ENCODE measurements at places on chromosomes 11 and 22.

DNA sequence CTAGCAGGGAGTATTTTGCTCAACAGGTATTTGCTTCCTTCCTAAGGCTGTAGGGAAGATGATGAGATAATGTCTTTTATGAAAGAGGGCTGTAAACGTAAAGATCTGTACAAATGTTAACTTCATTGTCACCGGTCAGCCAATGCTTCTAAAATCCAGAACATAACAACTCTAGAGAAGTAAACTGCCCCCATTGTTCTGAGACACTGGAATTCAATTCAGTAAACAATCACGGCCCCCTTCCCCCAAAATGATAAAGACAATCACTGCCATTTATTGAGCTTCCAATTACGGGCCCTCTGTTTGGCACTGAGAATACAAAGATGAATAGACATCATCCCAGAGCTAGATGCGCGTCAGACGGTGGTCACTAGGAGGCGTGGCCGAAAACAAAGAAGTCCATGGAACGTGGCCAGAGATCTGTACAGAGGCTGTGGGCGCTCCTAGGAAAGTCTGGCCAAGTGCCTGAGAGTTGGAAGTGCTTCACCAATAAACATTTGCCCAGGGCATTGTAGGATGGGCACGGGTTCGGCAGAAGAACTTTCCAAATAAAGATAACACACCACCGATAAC lies 576 bp downstream of the TMEM258 start:
- DNase-seq: no peak

DNA sequence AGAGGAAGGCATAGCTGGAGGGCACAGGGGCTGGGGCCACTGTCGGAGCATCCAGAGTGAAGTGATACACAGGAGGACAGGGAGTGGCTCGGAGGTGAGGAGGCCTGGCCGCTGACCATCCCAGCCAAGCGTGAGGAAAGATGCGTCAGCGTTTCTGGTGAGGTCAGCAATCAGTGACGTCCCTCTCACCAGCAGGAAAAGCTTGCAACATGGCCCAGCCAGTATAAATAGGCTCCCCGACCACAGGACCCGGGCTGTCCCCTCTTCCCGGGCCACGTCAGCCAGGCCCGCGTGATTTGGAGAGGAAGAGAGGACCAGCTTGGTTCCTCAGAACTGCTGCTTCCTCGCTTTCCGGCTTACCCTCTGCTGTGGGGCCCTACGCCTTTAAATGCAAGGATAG lies 4.2 kb upstream of the OSM start:
- peak; percentile 77 for DNase-seq

DNA sequence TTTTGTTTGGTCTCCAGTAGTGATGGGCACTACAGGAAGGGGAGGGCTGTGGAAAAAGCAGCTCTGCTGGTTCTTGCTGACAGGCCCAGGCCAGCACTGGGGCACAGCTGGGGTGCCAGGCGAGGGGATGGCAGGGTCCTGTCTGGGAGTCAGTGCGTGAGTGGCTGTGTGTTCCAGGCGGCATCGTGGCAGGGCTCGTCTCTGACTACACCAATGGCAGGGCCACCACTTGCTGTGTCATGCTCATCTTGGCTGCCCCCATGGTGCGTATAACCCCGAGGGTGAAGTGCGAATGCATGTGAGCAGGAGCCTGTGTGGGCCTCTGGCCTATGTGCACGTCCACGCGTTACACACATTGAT lies 20.9 kb downstream of the SLC37A2 start:
- DNase-seq: no peak

DNA sequence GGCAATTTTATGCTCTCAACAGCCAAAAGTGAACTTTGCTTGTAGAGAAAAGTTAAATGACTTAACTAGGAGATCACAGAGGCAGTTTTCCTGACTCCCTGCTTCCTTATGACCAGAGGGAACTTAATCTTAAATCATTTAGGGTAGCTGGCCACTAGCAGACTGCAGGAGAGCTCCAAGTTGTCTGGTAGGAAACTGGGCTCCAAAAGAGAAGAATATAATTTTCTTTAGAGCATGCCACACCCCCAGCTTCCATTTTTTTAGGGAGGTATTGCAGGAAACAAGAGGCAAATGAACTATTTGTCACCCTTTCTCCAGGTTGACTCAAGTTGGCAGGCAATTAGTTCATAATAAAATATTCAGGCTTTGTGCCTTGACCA lies 2.6 kb downstream of the METTL15 start:
- DNase-seq: no peak

DNA sequence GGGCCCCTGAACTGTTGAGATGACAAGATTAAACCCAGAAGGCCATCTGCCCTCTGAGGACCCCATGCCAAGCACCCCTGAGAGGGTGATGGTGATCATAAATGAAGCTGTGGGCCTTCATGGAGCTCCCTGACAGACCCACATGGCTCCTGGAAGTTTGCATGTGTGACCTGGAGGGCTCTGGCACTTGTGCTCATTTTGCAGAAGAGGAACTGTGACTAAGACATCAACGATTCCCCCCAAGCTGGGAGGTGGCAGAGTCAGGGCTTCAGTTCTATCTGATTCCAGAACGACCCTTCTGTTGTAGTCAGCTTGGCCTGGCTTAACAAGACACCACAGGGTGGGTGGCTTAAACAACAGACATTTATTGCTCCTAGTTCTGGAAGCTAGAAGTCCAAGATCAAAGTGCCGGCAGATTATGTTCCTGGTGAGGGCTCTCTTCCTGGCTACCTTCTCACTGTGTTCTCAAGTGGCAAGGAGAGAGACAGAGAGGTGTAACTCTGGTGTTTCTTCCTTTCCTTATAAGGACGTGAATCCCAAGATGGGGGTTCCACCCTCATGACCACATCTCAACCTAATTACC lies 46.4 kb upstream of the CD82 start:
- DNase-seq: no peak

- no peak for DNase-seq
These were observed 96.9 kb downstream of the PTPRJ start for GRCh38 chr11:48077251-48077650.

DNA sequence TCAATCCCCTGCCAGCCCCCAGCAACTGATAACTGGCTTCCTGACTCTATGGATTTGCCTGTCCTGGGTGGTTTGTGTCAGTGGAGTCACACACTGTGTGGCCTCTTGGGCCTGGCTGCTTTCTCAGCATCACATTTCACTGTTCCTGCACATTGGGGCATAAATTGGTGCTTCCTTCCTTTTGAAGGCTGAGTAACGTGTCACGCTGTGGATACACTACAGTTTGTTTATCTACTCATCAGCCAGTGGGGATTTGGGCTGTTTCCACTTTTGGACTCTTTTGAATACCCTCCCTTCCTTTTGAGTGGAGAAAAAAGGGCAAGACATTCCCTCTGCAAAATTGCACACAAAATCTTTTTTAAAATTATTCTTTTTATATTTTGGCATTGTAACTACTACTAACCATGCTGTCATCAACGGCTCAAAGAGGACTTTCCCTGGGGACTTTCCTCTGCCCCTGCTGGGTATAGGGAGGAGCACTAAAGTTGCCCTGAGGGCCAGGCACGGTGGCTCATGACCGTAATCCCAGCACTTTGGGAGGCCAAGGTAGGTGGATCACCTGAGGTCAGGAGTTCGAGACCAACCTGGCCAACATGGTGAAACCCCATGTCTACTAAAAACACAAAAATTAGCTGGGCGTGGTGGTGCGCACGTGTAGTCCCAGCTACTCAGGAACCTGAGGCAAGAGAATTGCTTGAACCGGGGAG lies 7.8 kb upstream of the CELSR1 start:
- no peak for DNase-seq

GRCh38 chr22:36107436-36107835 lies 53.1 kb downstream of the APOL3 start:
- DNase-seq: no peak

DNA sequence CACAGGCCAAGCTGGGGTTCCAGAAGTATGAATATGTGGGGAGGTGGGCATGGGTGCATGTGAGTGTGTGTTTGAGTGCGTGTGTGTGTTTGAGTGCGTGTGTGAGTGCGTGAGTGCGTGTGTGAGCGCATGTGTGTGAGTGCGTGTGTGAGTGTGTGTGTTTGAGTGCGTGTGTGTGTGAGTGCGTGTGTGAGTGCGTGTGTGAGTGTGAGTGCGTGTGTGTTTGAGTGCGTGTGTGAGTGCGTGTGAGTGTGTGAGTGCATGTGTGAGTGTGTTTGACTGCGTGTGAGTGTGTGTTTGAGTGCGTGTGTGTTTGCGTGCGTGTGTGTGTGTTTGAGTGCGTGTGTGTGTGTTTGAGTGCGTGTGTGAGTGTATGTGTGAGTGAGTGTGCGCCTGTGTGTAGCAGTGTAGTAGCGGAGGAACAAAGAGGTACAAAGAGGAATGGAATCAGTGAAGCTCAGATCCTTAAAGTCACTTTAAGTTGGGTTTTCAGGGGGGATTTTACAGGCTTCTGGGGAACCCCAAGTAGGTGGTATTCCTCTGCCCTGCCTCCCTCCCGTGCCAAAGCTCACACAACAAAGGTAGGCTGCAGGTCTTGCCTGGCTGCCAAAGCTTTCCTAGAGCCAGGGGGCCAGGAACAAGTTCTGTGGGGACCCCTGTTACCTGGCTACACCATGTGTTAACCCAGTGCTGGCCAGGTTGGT lies 137.1 kb downstream of the KIRREL3 start:
- DNase-seq: no peak

DNA sequence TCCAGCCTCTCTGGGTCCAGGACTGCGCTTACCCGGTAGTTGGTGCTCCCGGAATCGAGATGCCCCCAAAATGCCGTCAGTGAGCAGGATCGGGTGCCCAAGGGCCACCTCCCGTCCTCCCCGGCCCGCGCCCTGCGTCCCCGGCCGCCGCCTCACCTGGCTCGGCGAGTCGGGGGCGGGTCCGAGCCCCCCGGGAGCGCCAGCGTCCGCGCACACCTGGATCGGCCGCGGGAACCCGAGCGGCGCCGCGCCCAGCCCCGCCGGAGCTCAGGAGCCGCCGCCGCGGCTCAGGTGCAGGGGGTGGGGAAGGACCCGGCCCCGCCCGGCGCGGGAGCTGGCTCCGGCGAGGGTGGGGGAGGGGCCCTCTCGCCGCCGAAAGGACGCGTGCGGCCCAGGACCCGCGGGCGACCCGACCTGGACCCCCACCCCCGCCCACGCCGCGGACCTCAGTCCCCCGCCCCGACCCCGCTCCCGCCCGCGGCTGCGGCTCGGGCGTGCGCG lies at the start of gene SHANK2:
Gene SHANK2 (minus strand): TSS at position 309 of the 501 bp plus-strand sequence. CDS start 105,251 bp downstream, outside the sequence.
- DNase-seq: no peak

DNA sequence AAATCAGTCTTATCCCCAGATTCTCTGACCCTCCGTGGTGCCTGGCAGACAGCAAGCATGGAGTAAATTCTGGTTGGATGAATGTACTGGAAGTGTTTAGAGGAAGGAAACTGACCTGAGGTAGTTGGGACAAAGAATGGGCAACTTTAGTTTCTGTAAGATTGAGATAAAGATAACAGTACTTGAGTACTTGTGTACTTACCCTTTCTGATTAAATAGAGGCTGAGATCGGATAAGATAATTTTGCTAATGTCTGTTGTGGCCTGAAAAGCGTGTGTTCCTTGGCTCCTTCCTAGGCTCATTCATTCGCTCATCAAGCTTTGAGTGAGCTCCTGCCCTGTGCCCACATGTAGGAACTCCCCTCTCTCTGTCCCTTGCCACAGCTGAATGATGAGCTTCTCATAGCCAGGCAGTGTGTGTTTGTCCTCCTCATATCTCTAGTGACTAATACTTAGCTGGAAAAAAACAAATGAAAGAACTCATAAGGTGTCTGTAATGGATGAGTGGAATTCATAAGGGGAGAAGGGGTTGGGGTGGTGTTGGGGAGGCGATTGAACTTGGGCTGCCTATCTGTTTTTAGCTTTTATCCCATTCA lies 118.1 kb downstream of the DBX1 start:
- DNase-seq: no peak

DNA sequence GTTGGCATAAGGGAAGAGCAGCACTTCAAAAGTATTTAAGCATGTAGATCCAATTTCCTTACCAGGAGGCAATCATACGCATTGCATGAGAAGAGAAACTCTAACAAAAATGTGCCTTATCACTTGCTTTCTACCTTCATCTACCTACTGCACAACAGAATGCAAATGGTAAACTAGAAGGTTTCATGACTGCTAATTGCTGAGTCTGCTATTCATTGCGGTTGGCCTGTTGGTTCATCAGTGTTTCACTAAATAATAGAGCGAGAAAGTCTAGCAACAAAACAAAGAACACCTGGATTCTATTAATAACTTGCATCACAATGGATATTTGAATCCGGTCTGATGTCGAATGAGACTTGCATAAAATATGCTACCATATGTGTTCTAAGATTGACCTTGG lies 229.0 kb downstream of the OPCML start:
- DNase-seq: no peak

GRCh38 chr11:47797633-47798032 lies 30.5 kb upstream of the FNBP4 start:
- DNase-seq: no peak

DNA sequence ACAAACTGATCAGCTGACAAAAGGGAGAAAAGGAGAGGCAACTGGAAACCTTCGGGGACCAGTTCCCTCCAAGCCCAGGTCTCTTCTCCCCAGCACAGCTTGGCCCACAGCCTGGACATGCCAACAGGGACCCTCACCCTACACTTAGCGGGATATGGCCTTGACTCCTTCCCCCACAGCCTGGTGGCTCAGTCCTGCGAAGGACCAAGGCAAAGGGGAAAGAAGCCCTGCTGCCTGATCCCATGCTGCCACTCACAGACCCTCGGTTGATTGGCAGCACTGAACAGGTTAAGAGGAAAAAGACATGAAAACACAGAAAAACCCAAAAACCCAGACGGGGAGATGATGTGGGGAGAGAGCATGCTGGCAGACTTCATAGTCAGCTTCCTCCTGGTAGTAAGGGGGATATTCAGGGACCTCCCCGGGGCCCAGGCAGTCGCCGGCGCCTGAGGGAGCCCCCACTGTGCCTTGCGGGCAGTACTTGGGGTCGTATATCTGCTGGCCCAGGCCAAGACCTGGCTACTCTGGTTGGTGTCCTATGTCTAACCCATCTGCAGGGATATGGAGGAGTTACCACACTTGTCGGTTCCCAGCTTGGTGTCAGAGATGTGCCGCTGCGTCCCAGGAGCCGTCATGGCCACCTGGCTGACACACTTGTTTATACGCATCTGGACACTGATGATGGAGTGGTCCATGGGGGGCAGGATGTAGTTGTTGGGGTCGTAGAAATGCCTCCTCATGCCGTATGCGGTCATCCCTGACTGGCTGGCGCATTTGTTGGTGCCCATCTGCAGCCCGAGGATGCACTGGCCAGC lies 34.2 kb upstream of the HORMAD2 start:
- DNase-seq: no peak

DNA sequence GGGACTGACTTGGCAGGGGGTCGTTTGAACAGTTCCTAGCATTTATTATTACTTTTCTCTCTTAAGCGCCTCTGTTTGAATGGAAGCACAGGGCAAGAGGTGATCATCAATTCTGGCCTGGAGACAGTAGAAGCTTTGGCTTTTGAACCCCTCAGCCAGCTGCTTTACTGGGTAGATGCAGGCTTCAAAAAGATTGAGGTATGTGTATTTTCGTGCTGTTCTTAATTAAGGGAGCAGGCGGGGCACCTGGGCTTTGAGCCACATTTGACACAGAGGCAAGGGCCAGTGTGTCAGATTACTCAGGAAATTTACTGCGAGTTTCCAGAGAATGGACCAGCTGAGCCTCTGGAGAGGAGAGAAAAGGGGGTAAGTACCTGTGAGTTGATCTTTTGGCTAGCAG lies 102.4 kb upstream of the SORL1-AS1 start:
- DNase-seq: no peak

Data from left ventricle myocardium superior (tissue), 1 donor.